ENCODE measurements at places on chromosomes 6 and 20. TPM values are rescaled to one million over a fixed set of nuclear protein-coding genes. Genes with fewer than 3 reads are reported as not detected.

- no peak overlapping the region for H3K4me3 ChIP-seq
- H3K27ac ChIP-seq = no peak overlapping the region
- no peak for DNase-seq
- H3K27me3 ChIP-seq = no peaks in the 10 kb centered on the region
Observed at GRCh38 chr6:54286141-54286540, 22.1 kb upstream of the TINAG start.

Gene NFATC2
- 16.9 TPM for total RNA-seq

Gene TXLNB
- total RNA-seq = 2.5 TPM

DNA sequence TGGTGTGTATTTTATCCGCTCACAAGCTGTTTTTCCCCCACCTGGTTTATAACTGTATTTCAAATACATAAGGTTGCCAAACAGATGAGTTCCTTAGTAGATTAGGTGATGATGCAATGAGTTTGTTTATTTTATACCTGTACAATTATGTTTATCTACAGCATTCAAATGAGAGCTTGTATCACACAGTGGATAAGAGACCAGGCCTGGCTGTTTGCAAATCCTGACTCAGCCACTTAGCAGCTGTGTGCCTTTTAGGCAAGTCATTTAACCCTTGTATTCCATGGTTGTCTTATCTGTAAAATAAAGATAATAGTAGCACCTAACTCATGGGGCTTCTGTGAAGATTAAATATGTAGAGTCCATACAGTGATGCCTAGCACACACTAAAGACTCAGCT is 143.7 kb downstream of the MOXD1 start:
- no peak overlapping the region for H3K27ac ChIP-seq
- no peak for DNase-seq

Gene AGER
- total RNA-seq = 8.9 TPM

GRCh38 chr6:112176175-112176574 is 78.2 kb downstream of the LAMA4 start:
- no peaks in the 10 kb centered on the region for H3K27me3 ChIP-seq
- no peak overlapping the region for H3K27ac ChIP-seq
- DNase-seq = no peak
- H3K4me1 ChIP-seq = no peaks in the 10 kb centered on the region
- H3K36me3 ChIP-seq = peaks cover 49% of the 10 kb centered on the region
- H3K4me3 ChIP-seq = no peak overlapping the region

- no peak overlapping the region for H3K4me3 ChIP-seq
- H3K36me3 ChIP-seq = peaks cover 47% of the 10 kb centered on the region
- no peak overlapping the region for H3K27ac ChIP-seq
- no peaks in the 10 kb centered on the region for H3K27me3 ChIP-seq
Observed at GRCh38 chr20:431012-431904, 23.2 kb downstream of the RBCK1 start.

DNA sequence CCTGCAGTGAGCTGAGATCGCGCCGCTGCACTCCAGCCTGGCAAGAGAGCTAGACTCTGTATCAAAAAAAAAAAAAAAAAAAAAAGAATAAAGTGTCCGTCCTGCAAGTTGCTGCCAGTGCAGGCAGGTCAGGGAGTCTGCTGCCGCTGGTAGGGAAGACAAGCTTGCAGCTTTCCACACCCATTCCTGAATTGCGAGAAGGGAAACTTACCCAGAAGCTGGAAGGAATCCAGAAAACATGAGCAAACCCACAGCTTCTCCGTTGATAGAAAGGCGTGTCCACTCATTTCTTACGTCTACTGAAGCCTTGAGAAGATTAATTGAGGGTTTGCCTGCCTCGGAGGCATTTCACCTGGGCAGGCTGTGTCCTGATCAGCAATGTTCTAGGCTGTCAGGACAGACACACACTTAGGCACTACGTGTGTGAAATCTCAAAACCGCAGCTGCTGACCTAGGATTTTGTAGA is 61.6 kb upstream of the DSP start:
- H3K4me1 ChIP-seq = no peaks in the 10 kb centered on the region
- no peaks in the 10 kb centered on the region for H3K27me3 ChIP-seq
- DNase-seq = no peak
- no peaks in the 10 kb centered on the region for H3K36me3 ChIP-seq
- H3K27ac ChIP-seq = no peak overlapping the region
- no peak overlapping the region for H3K4me3 ChIP-seq

- no peak for DNase-seq
- H3K4me1 ChIP-seq = no peaks in the 10 kb centered on the region
- no peaks in the 10 kb centered on the region for H3K27me3 ChIP-seq
- H3K4me3 ChIP-seq = no peak overlapping the region
Observed at GRCh38 chr6:116359131-116359530, 11.6 kb upstream of the DSE start.

DNA sequence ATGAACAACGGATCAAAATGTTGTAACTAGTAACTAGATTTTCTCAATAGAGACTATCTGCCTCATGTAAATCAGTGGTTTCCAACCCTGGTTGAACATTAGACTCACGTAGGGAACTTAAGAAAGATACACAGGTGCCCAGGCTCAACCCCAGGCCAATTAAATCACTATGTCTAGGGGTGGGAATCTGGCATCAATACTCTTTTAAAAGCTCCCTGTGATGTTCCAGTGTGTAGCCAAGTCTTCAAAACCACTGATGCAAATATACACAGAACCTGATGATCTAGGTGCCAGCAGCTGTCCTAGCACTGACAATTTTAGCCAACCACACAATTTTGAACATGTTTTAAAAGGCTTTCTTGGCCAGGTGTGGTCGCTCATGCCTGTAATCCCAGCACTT is 128.7 kb downstream of the TBC1D32 start:
- no peaks in the 10 kb centered on the region for H3K36me3 ChIP-seq
- no peak overlapping the region for H3K4me3 ChIP-seq
- H3K27me3 ChIP-seq = no peaks in the 10 kb centered on the region
- no peak for DNase-seq
- no peaks in the 10 kb centered on the region for H3K4me1 ChIP-seq

GRCh38 chr6:7538484-7538883 is 3.0 kb upstream of the DSP start:
- H3K4me3 ChIP-seq = no peak overlapping the region
- peaks cover 56% of the 10 kb centered on the region for H3K27me3 ChIP-seq
- H3K4me1 ChIP-seq = peaks cover 25% of the 10 kb centered on the region
- no peak for DNase-seq
- no peaks in the 10 kb centered on the region for H3K36me3 ChIP-seq
- no peak overlapping the region for H3K27ac ChIP-seq

Data from sigmoid colon (tissue), 7 donors.